ENCODE measurements at places on chromosomes 6 and 20.

GRCh38 chr6:138521790-138522189 is 22.5 kb upstream of the NHSL1 start:
- no peak for DNase-seq

DNA sequence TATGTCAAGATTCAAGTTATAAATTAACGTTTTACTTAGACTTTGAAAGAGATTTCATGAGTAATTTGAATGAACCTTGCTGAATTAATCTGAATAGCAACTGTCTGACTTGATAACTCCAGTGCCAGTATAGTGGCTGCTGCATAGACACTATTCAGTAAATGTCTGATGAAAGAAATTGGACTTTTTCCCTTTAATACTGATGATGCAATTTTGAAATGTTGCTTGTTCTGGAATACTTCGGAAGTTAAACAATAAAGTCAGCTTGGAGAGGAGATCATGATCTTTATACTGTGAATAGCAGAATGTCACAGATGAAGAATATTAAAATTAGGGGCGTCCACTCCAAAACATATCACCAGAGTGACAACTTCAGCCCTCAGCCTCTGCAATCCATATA is 3.6 kb upstream of the PGBD1 start:
- DNase-seq, result no peak

GRCh38 chr6:160678230-160678629 is 14.2 kb upstream of the LPA start:
- DNase-seq, result no peak

DNA sequence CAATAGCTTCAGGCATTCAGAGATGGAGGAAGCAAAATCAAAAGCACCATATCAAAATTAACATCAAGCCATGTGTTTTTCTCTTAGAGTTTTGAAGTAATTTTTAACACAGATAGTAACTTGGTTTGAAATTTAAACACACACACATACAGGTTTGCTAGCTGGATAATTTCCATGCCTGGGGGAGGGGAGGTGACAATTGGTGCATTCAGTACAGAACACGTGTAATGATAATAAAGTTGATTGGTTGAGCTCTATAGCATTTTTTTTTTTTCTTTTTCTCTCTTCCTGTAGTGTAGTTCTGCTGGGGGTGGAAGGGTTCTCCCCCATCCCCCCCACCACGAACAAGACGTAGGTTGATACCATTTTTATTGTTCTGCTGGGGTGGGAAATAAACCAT is 564.8 kb downstream of the LMBRD1 start:
- no peak for DNase-seq

DNA sequence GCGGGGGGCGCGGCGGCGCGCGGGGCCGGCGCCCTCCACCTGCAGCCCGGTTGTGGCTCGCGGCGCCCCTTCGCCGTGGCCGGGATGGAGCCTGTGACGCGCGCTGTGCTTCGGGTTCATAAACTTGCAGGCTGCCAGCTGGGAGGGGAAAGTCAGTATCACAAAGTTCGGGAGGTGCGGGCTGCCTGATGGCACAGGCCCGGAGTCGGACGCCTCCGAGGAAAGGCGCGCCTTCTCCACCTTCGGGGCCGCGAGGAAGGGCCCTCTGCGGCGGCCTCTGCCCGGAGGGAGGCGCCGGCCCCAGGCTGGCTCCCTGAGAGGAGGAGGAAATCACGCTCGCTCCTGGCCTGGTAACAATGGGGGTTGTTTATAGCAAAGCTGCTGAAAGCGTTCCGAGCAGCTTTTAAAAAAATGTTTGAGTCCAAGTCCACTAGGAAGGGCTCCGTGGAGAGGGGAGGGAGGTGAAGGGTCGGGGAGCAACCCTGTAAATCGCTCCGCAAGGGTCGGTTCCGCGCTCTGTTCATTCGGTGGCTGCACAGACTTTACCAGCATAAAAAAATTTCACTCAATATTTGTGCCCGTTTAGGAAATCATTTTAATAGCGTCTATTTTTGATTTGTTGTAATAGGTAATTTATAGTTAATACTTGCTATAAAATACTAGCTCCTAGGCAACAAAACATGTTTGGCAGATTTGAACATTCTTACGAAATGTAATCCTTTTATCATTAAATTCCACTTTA is 1.0 kb downstream of the AFDN start:
- DNase-seq, result peak; percentile 38

DNA sequence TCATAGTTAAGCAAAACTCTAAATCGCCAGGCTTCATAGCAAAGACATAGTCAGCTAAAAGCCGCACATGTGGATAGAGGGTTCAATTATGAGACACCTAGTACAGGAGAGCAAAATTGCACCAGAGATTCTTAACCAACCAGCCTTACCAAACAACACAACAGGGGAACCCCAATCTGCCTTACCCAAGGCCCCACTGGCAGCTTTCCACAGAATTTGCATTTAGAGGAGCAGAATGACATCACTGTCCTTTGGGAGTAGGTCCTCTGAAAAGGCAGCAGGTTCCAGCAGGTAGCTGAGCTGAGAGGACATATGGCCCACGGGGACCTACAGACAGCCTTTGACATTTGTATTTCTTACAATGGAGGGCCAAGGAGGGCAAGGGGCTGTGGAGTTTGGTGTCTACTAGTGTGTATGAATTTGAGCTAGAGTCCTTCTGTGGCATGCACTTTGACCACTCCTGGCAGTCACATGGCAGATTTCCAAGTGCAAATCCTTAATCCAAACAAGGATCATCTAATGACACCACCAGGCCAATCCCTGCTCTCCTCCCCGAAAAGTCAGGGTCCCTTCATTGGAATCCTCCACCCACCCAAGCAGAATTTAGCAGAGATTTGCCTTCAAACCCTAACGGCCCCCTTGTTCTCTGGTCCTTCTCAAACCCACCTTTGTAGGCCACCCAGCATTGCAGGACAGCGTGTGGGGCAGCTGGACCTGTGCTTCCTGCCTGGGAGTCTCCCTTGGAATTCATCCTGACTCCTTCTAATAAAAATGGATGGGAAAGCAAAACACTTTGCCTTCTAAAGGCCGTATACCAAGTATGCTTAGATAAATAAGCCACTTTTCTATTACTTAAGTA is 171.2 kb upstream of the SUPT3H start:
- peak; percentile 18 for DNase-seq

Data from GM12892 (cell line).